Activated T-helper 1 cell treated with Interleukin-2 at 50 U/mL for 16 hours (primary cell): ENCODE measurements at places on chromosomes 11 and 22.

DNA sequence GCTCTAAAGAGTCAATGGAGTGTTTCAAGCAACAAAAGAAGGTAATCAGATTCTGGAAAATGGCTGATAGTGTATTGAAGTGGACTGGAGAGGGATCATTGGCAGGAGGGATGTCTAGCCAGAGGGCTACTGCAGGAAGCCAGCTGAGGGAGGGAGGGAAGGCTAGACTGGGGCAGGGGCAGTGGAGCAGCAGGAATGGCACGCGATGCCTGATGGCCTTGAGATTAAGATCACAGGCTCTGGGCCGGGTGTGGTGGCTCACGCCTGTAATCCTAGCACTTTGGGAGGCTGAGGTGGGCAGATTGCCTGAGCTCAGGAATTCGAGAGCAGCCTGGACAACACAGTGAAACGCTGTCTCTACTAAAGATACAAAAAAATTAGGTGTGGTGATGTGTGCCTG, 47.5 kb upstream of the PRDM11 start:
- no peak for DNase-seq

DNA sequence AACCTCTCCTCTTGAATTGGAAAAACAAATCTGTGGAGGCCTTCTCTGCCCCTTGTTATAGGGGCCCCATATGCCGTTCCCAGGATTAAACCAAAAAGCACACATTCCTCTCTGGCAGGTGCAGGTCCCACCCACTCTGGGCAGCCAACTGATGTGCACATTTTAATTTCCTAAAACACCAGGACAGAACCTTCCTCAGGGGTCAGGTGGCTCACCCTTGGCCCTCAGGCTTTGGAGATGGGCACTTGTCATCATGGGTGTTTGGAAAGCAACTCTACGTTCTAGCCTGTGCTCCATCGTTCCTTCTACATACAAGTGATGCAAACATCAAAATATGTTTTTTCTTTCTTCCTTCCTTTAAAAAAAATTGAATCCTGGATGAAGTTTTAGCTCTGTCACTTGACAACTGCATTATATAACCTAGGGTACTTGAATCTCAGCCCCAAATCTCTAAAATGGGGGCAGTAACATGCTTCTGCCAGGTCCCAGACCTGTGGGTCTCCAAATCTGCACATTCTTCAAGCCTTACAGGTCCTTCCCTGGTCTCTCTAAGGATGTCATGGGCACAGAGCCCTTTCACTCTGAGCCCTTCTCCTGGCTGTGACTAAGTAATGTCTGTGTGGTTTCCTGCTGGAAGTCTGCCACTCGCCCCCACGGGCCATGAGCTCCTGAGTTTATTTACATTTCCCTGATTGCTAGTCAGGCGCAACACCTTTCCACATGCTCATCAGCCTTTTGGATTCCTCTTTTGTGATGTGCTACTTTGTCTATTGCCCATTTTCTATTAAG, 43.8 kb downstream of the KCNQ1OT1 start:
- DNase-seq, result no peak

DNA sequence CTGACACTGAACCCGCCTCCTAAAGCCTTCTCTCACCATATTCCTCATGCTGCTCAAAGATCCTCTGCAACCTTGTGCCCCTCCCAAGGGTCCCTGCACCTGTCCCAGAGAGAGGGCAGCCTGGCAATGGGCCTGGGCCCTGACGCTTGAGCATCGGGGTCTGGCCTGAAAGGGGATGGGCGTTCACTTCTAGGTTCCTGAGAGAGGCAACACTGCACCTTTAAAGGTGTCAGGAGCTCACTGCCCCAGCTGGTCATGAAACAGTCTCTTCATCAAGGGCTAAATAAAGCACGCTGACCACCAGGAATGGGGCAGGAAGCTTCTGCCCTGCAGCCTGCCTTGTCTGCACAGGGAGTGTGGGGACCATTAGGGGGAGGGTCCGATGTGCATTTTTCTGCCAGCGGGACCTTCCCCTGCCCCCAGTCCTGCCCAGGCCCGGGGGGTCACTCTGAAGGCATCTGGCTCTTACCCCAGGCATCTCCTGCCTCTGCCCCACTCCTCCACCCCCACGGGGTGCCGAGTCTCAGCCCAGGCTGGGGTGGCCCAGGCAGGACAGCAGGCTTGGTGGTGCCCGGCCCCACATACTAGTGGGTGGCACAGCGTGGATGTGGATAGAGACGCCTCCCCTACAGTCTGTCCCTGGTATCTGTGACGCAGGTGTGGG, 3.5 kb downstream of the C11orf21 start:
- no peak for DNase-seq

GRCh38 chr11:13055200-13055599, 46.1 kb downstream of the RASSF10 start:
- no peak for DNase-seq

GRCh38 chr22:49292909-49293308, 534.8 kb downstream of the BRD1 start:
- DNase-seq, result no peak

GRCh38 chr11:90788961-90789360, 566.1 kb upstream of the CHORDC1 start:
- no peak for DNase-seq

GRCh38 chr11:121961321-121961801, 154.7 kb downstream of the BLID start:
- DNase-seq, result no peak

DNA sequence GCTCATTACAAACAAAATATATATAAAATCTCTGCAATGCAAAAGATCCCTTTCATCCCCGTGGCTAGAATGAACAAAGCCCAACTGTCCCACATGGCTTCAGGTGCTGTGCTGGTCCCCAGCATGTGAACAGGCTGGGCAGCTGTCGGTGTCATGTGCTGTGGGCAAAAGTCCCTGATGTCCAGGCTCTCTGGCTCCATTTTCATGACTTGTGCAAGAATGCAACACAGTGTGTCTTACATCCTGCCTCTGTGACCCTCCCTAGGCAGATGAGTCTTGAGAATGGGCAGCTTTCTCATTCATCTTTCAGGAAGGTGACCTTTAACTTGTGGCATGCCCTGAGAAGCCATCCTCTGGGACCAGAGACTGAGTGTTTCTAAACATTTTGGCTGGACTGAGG, 14.5 kb downstream of the GUCD1 start:
- no peak for DNase-seq

DNA sequence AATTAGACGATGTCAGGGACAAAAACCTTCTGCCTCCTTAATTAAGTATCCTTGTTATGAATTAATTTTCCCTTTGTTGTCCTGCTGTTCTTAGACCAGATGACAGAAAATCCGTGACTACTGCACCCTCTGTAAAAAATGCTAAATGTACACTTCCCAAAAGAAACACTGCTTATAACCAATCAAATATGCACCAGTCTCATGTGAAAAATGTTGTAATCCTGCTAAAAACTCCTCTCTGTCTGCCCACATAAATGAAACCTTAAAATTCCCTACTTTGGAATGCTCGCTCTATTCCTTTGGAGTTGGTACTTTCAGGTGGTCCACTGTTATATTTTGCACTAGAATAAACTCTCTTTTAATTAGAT, 366.8 kb upstream of the CCDC179 start:
- no peak for DNase-seq
